Stimulated activated CD8-positive, alpha-beta memory T cell treated with anti-CD3 and anti-CD28 coated beads, Interleukin-2, amount 100 ng/mL, for 1 hour (primary cell): ENCODE measurements at places on chromosomes 6 and 20.

DNA sequence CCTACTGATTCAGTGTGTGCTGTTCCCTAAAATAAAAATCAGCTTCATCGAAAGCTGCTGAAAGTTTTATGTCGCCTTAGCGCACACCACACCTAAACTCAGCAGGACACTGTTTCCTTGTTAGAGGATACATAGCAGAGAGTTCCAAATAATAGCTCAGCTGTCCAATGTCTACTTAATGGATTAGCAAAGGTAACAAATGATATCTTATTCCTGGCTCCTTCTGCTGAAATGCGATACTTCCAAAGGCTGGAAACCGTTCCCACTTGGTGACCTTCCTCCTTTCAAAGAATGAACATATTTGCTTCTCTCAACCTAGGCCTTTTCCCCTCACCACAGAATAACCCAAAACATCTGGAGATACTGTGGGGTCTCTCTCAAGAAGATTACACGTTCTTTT, 189.5 kb upstream of the GMDS start:
- no peak for DNase-seq

DNA sequence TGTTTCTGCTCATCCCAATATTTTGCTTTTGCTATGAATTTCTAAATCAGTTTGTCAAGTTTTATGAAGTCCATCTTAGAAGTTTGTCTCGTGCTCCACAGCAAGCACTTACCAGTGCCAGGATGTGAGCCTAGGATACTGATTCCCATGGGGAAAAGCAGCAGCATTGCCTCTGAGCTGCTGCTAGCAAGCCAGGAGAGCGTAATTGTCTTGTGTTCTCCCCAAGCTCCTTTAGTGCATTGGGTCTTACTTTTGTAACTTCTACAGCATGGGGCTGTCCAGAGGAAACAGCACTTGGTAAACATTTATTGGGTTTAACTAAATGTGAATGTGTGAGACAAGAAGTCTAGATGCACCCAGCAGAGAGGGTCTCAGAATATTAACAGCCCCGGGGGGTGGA, 76.1 kb downstream of the RNF182 start:
- DNase-seq = no peak

GRCh38 chr6:14200047-14200446, 82.5 kb downstream of the CD83 start:
- DNase-seq = no peak

DNA sequence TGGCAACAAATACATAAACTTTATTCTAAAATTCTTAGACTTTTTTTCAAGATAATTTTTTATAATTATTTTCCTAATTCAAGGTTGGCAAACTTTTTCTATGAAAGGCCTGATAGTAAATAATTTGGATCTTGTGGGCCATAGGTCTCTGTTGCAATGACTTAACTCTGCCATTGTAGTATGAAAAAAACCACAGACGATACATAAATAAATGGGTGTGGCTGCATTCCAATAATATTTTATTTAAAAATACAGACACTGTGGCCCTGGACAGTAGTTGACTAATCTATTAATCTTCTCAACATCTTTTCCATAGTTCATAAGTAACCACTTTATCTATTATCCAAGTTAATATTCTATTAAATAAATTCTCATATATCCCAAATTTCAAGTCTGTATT, 281.1 kb downstream of the SYNE1 start:
- no peak for DNase-seq

- no peak for DNase-seq
Observed at GRCh38 chr20:48149902-48150301, 364.6 kb upstream of the SULF2 start.

DNA sequence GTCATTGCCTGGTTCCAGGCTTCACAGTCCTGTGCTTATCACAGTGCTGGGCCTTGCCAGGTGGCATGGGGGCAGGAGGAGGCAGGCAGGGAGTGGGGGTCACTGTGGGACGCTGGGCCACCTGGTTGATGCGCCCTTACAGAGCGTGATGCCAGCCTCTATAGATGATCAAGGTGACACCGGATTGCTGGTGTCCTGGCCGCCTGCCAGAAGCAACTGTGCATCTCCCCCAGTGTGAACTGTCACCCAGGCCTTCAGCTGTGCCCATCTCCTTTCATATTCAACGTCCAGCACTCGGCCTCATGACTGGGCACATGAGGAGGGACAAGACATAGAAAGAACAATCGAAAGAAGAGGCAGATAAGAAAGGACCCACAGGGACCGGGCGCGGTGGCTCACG, 318.9 kb downstream of the TAF4 start:
- no peak for DNase-seq

- no peak for DNase-seq
Observed at GRCh38 chr6:139184047-139184446, 49.2 kb downstream of the HECA start.

DNA sequence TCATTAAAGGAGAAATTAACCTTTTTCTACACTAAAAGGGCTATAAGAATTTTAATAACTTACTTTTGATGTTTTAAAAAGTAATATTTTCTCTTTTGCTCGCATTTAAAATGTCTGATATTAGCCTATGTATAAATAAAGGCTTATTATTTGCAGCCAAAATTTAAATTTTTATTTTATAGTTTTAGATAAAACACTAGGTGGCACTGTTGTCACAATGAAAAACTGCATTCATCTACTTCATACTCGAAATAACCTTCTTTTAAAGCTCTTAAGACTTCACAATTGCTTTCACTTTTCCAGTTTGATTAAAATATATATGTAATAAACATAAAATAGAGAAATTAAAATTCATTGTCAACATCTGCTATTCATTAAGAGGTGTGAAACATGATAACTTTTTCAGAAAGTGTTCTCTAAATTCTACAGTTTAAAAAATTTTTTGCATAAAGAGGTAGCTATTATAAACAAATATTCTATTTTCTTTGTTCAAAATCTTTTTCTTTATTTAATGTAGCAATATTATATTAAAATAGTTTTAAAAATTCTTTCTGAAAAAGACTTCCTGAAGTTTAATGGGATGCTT, 78.8 kb upstream of the DEFB112 start:
- no peak for DNase-seq

DNA sequence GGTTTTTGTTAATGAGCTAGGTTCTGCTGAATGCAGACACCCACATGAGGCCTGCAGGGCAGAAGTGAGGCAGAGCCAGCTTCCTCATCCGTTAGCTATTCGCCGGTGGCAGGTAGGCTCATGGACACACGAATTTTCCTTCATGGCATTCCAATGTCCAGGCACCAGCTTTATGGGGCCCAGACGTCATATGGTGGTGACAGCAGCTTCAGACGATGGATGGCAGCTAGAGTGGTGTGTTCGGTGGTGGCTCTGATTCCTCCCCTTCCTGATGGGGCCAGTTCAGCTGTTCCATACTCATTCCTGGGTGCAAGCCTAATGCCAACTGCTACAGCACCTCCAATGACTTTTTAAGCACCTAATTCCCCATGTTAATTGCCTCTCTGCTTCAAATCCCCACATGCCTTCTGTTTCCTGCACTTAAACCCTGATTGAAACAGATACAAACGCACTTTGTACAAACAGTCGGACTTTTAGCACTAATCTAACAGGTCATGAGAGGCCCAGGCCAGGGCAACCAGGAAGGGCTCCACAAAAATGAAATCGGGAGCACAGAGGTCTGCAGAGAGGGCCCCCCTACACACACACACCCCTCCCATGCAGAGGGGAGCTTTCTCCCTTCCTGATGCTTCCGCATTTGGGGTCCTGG, 35.7 kb upstream of the MLN start:
- DNase-seq = no peak

DNA sequence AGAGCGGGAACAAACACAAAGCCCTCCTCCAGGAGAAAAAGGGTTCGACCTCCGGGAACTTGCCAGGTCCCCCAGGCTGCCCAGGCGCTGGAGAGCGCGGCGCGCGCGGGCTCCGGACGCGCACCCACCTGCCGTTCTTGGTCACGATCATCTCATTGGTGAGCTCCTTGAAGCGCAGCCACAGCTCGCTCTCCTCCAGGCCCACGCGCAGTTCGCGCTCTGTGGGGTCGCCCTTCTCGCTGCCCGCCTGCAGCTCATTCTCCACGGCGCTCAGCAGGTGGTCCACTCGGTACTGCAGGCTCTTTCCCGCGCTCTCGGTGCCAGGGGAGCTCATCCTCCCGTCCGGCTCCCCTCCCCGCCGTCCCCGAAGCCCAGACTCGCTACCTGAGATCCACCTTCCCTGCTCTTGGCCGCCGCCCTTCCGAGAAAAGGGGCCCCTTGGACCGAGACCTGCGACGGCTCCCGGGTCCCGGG, 356 bp downstream of the TBXT start:
- no peak for DNase-seq
